Stimulated activated effector memory CD8-positive, alpha-beta T cell treated with anti-CD3 and anti-CD28 coated beads, Interleukin-12 subunit alpha, Interleukin-12 subunit beta, amount 100 ng/mL, for 72 hours (primary cell): ENCODE measurements at places on chromosomes 5 and 9.

GRCh38 chr9:35367451-35367850 lies 122.5 kb upstream of the RUSC2 start:
- no peak for DNase-seq

- no peak for DNase-seq
Measured at GRCh38 chr9:93125331-93125894, 8.6 kb downstream of the NINJ1 start.

- no peak for DNase-seq
Measured at GRCh38 chr5:17257705-17258273, 40.4 kb downstream of the BASP1 start.

DNA sequence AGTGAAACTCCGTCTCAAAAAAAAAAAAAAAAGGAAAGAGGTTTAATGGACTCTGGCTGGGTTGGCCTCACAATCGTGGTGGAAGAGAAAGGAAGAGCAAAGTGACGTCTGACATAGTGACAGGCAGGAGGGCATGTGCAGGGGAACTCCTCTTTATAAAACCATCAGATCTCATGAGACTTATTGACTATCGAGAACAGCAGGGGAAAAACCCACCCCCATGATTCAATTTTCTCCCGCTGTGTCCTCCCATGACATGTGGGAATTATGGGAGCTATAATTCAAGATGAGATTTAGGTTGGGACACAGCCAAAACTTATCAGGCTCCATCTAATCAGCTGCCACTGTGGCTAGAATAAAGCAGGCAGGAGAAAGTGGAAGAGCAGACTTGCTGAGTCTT lies 610.4 kb upstream of the NUDT12 start:
- DNase-seq = no peak

DNA sequence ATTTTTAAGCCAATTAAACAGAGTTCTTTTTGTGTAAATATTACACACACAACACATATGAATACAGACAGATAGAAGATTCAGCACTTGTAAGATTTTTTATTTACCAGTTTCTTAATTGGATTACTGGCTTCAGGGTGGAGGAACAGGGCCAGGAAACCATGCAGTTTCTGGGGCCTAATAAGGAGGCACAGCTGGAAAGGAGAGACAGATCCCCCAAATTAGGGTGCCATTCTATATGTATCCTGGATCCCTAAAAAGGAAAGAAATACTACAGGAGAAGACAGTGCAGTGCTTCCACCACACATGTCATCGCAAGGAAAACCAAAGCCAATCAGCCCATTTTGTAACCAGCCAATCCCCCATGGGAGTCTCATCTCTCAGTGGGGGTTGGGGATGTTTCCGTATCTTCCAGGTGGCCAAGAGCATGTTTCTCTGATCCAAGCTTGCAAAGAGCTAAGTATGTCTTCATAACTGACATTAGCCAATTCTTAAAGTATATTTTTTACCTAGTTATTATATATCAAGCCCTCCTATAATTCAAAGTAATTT lies 15.8 kb upstream of the ABO start:
- no peak for DNase-seq

DNA sequence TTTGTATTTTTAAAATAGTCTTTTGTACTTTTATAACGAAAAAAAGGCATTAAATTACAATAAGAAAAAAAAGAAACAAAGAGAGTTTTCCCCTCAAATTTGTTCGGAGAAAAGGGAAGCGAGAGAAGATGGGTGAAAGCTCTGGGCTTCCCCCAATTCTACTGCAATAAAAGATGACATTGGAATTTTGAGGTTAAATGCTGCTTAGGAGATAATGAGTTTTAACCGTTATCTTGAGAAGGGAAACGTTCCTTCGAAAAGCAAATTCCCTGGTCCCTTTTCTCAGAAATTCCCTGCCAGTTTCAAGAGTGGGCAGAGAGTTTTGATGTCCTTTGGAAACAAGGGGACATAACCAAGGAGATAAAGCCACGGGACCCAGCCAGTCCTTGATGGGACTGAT lies 18.4 kb upstream of the ERGIC1 start:
- DNase-seq = no peak

DNA sequence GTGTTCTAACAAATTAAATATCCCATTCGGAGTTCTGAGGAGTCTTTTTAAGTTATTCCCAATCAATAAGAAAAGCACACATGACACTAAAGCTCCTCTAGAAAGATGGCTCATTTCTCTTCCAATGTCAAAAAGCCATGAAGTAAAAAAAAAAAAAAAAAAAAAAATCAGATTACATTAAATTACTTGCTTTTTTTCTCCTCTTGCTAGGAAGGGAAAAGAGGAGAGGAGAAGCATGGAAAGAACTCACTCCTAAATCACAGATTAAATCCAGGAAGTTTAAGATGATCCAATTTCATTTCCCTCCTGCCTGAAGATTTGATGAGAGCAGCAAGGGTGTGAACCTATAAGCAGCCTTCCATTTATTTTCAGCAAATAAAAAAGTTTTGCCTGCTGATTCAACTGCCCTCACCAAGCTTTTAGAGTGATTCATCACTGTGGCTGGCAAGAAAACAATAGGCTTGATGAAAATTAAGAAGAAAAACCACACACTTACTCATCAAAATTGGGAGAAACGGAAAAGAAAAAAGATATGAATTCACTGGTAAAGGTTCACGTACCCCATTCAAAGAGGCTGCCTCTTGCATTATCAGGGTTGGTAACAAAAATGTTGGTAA lies 19.7 kb downstream of the MYO10 start:
- no peak for DNase-seq

- no peak for DNase-seq
Measured at GRCh38 chr5:14768508-14769365, 102.8 kb downstream of the ANKH start.

DNA sequence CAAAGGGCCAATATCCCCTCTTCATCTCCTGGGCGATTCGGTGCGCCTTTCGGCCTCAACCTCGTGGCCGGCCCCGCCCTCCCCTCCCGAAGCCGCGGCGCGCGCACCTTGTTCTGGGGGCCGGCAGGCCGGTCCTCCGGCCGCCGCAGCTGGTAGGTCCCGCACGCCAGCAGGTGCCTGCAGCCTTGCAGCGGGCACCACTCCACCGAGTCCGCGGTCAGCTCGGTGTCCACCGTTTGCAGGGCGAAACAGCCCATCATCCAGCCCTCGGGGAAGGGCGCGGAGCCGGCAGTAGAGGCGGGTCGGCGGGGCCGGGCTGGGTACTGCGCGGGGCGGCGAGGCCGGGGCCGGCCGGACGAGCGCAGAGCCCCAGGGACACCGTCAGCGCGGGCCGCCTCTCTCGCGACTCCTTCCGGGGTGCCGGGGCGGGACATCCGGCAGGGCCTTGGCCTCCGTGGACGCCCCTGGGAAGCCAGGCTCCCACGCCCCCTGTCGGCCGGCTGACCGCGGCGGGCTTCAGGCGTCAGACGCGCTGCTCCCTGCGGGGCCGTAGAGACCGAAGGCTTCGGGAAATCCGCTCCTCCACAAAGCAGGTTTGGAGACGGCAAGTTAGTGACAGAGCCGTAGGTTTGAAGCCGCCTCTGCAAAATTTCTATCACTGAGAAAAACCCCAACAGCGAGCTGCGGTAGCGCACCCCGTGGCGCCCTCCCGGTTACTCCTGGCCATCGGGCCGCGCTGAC lies at the start of gene DPH7:
DPH7 (minus strand) TSS at position 408 of the 741 bp plus-strand sequence; CDS start at position 260, 148 bp downstream.
- DNase-seq = peak; percentile 98
